ENCODE measurements at places on chromosomes 12 and 14.

- DNase-seq = no peak
These were observed 34.2 kb downstream of the ARID4A start for GRCh38 chr14:58332561-58332960.

DNA sequence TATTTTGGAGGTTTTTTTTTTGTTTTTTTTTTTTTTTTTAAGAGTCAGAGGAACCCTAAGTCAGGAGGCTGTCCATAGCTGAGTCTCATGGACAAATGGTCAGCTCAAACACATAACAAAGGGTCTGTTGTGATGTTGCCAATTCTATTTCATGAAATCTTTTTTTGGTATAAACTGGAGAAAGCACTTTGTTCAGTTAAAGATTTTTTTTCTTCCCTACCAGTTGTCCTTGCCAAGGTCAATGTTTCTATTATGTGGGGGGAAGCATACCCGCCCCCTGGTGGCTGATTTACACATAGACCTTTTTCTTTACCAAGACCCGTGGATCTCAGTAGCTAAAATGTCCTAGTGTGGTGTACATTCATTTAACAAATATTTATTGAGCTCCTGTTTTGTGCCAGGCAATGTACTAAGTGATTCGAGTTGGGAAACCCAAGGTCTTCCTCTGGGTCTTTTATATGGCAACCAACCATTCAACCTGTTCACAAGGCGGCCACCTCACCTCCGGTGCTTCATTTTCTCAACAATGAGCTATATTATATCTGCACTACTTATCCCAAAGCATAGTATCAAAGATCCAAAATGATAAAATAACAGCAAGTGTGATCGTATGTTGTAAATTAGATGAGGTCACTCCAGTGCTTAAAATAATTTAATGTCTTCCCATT lies 214.5 kb downstream of the PAH start:
- DNase-seq = peak; percentile 83

DNA sequence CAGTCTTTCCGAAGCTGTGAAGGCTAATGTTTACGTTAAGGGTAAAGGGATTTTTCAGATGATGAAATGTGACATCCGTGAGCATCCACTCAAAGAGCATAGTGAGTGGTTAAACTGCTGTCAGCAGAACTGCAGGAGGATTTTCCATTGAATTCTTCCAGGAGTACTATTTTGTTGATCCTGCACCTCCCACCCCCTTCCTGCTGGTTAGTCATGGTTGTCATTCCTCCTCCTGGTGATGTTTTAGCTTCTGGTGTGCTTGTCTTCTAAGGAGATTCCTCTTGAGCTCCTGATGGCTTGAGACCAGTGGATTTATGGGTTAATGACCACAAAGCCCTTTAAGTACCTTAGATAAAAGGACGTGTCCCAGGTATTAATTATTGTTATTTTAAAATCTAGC lies 2.4 kb upstream of the GPRC5D start:
- no peak for DNase-seq

DNA sequence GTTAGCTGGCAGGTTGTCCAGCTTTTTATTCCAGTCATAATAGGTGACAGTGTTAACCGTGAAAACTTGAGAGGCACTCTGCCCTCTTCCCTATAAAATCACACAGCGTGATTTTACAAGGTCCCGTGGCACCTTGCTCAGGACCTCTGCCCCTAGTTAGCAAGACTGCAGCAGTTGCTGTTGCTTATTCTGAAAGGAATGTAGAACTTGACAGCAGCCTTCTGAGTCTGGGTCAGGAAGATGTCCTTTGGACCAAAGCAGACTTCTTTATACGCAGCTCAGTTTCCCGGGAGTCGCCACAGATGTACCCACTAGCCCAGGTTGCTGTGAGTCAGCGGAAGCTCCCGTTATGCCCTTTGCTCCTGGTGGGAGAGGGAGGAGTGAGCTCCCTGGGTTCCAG lies 13.2 kb downstream of the PRKAB1 start:
- DNase-seq = no peak

DNA sequence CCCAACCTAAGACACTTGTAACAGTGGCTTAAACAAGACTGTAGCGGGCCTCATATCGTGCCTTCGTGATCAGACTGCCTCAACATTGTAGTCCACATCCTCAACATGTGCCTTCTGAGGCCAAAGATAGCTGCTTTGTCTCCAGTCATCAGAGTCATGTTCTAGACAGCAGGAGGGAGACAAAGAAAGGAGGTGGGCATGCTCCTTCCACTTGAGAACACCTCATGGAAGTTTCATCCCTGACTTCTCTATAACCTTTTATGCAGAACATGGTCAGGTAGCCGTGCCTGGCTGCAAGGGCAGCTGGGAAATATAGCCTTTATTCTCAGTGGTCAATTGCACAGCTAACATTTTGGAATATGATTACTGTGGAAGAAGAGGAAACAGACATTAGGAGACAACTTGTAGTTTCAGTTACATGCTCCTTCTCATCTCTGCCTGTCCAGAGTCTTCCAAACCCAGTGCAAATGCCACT lies 25.3 kb upstream of the DHRS2 start:
- DNase-seq = no peak

GRCh38 chr12:43214166-43214565 lies 337.8 kb downstream of the ADAMTS20 start:
- no peak for DNase-seq

DNA sequence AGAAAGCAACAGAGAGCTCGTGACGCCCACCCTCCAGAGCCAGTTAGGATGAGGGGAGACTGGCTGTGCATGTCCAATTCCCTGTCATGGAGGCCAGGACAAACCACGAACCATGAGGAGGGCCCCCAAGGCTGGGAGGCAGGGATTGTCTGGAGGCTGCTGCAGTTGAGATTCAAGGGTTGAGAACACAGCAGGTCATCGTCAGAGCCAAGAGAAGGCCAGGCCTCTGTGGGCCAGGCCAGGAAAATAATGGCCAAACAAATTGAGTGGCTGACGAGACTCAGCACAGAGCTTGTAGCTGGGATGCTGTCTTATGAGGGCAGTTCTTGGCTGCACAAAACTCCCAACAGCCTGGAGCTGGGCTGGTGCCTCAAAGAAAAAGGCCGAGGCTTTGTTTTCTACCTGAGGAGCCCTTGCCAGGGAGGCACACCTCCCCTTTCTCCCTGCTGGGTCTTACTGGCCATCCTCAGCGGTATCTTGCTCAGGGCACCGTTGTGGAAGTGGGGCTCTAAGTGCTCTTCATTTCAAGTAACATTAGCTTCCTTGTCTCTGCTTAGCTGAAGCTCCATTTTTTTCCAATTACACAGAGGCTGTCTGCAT lies 665.9 kb downstream of the BCL11B start:
- no peak for DNase-seq

- no peak for DNase-seq
These were observed 77.0 kb upstream of the FGD4 start for GRCh38 chr12:32322354-32322753.

- DNase-seq = peak; percentile 26
These were observed 49.9 kb upstream of the OR4E1 start for GRCh38 chr14:21723431-21724045.

GRCh38 chr12:123530668-123531067 lies 2.9 kb downstream of the RILPL1 start:
- DNase-seq = no peak

GRCh38 chr14:76987956-76988520 lies 40.5 kb downstream of the IRF2BPL start:
- DNase-seq = no peak

GRCh38 chr14:72560331-72560730 lies 333.6 kb downstream of the DPF3 start:
- DNase-seq = no peak

DNA sequence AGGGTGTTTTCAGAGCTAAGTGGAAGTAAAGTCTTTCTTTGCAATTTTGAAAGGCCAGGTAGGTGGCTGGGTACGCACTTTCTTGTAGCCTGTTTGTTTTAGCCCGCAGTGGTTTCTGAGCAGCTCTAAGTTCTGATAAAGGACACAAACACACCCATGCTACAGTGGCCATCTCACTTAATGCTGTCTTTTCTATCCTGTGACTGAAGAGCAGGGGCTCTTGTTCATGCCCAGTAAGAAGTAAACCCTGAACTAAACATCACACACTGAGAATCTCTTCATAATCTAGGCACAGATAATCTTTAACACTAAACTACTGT lies 427.2 kb downstream of the RAD51B start:
- no peak for DNase-seq

DNA sequence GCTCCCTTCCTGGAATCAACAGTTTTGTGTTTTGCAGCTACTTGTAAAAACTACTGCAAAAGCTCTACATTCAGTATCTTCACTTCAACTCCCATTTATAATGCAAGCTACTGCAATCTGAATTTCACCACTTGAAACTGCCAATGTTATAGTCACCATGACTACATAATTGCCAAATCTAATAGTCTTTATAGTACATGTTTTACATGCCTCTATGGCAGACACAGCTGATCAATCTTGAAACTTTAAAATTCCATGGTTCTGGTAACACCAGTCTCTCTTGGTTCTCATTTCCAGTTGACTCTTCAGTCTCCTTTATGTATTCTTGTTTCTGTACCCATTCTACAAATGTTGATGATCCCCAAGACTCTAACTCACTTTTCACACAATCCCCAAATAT lies 185.9 kb downstream of the MED13L start:
- DNase-seq = no peak

GRCh38 chr12:96241846-96242256 lies 47.7 kb downstream of the ELK3 start:
- no peak for DNase-seq

GRCh38 chr14:73713206-73713802 lies 880 bp downstream of the PNMA1 start:
- DNase-seq = no peak

DNA sequence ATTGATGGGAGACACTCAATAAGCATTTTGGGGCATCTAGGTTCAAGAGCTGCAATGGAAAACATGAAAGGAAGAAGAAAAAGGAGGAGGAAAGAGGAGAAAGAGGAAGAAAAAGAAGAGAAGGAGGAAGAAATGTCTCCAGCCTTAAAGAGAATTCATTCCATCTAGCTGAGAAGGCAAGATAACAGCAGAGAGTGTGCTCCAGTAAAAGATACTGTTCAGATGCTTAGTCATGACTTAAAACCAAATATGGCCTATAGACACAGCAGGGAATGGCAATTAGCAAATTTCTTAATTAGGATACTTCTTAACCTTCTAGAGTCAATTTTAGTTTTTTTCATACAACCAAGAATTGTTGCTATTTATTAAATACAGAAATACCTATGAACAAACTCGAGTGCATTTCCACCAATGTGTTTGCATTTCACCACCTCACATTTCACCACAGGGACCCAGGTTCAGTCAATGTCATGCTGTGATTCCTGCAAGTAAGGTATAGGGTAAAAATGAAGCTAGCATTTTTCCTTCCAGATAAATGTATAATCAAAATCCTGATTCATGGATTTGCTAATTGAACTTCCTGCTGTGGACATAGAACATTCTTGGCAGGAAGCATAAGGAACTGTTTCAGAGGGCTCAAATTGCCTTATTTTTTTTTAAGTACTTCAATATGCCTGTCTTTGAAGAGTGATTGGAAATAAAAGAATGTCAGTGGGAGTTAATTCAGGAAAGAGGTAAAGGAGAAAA lies 177.8 kb downstream of the RPS29 start:
- DNase-seq = no peak

GRCh38 chr12:75115748-75116147 lies 93.9 kb downstream of the KCNC2 start:
- no peak for DNase-seq

- DNase-seq = no peak
These were observed 27.9 kb upstream of the PTPRR start for GRCh38 chr12:70948236-70948975.

DNA sequence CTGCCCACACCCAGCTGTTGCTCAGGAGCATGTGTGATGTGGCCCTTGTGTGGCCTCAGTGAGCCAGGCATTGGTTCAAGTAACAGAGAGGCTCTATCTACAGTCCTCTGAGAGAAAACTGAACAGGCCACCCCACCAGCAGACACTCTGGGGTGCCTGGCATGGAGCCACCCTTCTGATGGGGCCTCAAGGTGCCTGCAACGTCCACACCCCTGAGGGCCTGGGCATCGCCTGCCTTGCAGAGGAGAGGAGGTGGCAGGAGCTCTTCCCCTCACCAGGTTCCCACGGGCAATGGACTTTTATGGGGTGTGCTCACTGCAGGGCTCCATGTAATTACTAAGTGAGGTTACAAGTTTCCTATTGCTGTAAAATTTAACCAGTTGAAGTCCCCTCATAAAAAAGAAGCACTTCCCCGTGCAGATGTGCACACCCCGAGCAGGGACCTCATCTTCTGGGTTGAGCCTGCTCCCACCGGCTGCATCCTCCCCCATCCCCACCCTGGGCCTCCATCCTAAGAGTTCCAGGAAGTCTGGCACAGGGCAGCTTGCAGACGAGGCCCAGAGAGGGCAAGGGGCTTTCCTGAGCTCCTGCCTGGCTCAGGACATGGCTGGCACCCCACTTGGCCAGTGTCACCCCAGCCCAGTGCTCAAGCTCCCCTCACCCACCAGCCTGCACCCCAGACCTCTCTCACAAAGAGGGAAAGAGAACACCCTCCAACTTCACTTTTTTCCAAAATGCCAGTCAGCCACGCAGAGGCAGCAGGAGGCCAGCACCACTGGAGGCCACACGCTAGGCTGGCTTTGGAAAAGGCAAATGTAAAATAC lies 270.4 kb upstream of the RTL1 start:
- DNase-seq = no peak

GRCh38 chr12:65275627-65276026 lies 2.9 kb upstream of the MSRB3 start:
- no peak for DNase-seq

GRCh38 chr14:60225265-60225664 lies 23.8 kb upstream of the PPM1A start:
- DNase-seq = no peak

DNA sequence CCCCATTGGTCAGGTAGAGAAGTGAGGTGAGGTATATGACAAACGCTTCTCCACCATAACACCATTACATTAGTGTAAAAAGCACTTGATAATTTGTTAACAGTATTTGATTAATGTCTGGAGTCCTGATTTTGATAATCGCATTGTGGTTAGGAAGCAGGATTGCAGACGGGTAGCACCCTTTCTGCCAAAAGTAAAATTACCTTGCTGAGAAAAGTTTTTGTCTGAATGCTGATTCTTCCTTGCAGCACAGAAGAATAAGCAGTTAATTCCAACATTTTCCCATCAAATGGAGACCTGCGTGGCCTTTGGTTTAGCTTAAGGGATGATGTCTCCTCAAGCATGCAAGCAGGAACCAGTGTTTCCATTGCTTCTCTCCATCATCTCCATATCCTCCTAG lies 1090.2 kb upstream of the TMEM132C start:
- DNase-seq = no peak

- DNase-seq = peak; percentile 83
These were observed 217.9 kb upstream of the BTG1 start for GRCh38 chr12:92363295-92364146.

- DNase-seq = no peak
These were observed 74.8 kb upstream of the FOXN3 start for GRCh38 chr14:89491711-89492381.

All from KBM-7 (cell line).